ENCODE measurements at places on chromosomes 5 and 9.

DNA sequence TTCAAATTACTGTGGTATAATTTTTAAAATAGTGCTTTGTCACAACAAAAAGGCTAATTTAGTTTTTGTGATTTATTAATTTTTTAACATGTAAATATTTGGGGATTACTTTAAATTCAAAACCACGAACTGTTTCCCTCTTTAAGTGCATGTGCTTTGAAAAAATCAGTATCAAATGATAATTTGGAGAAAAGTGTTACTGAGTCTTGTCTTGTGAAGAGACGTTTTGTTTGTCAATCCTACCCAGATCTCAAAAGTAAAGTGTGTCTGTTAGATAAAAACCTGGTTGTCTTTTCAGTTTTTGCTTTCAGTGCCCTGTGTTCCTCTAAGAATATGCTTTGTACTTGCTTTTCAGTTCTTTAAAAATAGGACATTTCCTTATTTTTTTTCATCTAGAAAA lies 7.7 kb downstream of the ZSWIM6 start:
- DNase-seq = no peak

DNA sequence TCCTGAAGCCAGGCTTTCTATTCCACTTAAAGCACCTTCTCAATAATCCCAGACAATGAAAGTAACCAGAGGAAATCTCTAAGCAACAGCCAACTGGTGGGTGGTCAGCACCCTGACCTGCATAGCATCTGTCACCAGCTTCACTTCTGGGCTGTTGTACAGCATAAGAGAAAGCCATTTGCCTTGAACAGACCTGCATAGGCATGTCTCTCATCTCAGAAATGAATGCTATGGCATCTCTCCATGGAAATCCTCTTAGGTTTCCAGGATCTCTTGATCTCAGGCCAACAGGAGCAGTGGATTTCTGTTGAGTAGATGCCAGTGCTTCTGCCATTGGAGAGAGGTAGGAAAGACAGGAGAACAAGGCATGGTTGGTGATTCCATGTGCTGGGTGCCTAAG lies 213.6 kb downstream of the GRIA1 start:
- no peak for DNase-seq

- no peak for DNase-seq
Measured at GRCh38 chr5:1860949-1861348, 21.8 kb downstream of the IRX4 start.

DNA sequence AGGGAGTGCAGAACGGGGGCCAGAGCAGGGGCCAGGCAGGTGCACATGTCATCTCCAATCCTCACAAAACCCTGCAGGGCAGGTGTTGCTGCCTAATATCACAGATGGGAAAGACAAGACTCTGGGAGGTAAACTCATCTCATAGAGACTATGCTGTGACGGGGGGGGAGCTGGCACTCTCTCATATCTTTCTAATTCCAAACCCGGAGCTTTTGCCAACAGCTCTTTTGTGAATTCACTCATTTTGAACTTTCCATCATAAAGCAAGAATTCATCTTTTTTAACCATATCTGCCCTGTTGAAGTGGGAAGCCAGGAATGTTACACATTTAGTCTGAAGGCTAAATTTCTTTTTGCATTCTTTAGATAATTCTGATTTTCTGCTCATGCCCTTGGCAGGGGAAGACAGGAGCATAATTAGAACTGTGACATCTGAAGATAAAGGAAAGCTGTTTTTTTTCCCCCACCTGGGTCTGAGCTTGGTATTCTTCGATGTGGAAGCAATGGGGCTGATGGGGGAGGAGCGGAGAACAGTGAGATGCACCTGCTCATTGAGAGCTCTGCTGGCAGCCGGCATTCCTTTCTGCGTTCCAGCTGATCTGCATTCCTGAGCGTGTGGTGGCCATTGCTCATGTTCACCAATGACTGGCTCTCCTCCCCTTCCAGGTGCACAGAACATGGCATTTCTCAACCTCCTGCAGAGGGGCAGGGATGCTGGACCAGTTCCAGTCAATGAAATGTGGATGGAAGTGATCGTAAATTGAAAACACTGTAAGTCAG lies 159.2 kb downstream of the NSG2 start:
- DNase-seq = no peak

DNA sequence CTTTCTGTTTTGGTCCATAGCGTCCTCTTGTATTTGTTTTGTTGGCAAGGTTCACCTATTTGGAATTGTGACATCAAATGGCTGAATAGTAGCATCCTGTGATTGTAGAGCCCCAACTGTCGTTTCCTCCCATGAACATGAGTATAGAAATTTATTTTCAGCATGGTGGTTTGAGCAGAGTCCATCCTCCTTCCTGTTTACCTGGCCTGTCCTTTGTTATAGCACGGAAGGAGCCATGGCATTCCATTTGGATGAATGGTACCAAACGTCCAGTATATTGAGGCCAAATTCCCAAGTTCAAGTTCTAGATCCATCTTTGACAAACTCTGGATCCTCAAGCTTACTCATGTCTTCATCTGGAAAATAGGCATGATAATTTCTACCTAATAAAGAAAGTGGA lies 16.8 kb downstream of the RASGRF2 start:
- no peak for DNase-seq

GRCh38 chr9:79757881-79758669 lies 186.3 kb downstream of the TLE4 start:
- DNase-seq = no peak

- no peak for DNase-seq
Measured at GRCh38 chr5:80653502-80653901, 950 bp upstream of the MSH3 start.

DNA sequence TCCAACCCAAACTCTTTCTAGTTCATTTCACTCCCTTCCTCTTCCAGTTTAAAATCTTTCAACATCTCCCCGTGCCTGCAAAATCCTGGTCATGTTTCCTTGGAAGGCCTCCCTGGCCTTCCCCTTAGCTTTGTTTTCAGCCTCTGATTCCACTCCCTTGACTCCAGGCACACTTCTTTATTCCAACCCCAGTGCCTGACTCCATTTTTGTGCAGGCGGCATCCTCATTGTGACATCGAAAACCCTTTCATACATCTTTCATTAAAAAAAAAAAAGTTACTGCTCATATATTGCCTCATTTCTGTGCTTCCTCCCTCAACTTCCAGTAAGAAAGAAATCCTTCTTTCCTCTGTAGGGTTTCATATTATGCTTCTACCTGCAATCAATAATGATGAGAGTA lies 7.1 kb upstream of the TNFSF8 start:
- DNase-seq = no peak

- no peak for DNase-seq
Measured at GRCh38 chr5:93267736-93268135, 313.3 kb downstream of the NR2F1-AS1 start.

DNA sequence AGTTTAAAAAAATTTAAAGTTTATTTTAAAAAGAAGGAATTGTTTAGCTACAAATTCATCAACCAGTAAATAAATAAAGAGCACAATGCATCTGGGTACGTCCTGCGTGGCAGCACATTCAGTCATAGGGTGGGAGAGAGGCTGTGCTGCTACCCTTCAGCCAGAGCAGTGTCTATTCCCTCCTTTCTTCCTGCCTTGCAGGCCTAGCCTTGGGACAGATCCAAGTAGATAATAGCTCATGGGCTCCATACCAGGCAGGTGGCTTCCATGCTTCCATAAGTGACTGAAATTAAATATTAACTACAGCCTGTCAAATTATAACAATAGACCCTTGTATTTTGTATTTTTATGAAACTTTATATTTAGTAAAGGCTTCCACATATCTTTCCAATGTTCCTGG lies 408.3 kb upstream of the RGMB start:
- DNase-seq = no peak

DNA sequence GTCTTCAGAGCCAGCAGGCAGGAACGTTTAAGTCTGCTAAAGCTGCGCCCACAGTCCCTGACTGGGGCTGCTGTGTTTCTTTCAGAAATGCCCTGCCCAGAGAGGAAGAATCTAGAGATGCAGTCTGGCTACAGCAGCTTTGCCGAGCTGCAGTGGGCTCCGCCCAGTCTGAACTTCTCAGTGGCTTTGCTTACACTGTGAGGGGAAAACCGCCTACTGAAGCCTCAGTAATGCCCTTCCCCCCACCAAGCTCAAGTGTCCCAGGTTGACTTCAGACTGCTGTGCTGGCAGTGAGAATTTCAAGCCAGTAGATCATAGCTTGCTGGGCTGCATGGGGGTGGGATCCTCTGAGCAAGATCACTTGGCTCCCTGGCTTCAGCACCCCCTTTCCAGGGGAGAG lies 78.4 kb downstream of the SREK1 start:
- DNase-seq = no peak

DNA sequence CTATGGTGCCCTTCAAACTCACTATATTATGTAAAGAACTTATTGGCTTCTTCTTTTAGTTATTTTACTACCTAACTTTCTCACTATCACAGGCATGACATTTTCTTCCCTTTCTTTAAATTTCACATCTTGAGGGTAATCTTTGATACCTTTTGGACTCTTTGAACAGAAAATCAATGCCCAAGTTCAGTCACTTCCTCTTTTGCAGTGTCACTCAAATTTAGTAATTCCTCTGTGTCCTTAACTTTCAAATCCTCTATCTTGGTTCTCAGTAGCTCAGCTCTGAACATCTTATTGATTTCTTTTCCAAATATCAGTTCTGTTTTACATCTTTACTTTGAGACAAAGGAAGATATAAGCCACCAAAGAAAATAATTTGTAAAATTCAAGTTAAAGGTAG lies 25.5 kb downstream of the CNTLN start:
- no peak for DNase-seq

GRCh38 chr5:179228341-179229121 lies 116.7 kb downstream of the ADAMTS2 start:
- no peak for DNase-seq

DNA sequence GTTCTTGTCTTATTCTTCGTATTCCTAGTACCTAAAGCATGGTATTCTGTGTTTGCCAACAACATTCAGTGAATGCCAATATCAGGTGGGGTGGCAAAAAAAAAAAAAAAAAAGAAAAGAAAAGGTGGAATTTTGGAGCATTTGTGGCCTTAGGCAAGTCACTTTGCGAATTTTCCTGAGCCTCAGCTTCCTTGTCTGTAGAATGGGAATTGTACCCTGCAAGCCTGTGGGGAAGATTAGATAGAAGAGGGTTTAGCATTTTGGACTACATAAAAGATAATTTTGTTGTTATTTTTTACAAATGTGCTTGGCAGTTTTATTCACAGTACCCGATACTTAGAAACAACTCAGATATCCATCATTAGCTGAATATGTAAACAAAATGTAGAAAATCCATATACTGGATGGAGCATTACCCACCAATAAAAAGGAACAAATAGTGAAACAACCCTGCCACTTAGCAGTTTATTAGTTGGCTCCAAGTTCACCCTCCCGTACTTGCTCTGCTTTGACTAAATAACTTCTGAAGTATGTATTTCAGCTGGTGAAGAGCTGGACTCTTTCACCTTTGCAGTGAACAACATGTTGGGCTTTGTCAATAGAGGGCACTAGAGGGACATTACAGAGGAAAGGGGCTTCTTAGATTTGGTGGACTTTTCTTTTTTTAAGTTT lies 13.6 kb downstream of the UBE2D2 start:
- no peak for DNase-seq

DNA sequence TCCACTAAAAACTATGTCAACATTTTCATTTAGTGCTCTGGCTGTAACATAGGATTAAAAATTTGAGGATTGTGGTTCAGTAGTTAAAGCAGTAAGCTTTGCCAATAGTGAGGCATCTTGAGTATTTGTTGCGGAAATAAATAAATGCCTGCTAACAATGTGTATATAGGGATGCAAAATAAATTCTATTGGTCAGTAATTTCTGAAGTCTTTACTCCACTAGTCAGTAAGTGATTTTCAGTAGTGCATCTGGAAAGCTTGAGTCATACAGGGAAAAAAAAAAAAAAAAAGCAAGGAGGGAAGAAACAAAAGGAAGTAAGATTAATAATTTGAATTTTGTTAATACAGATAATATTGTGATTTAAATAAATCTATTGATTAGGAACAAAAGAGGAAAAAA lies 21.0 kb downstream of the NIPBL start:
- DNase-seq = no peak

GRCh38 chr9:109708451-109708945 lies 71.5 kb upstream of the PALM2AKAP2 start:
- DNase-seq = no peak

DNA sequence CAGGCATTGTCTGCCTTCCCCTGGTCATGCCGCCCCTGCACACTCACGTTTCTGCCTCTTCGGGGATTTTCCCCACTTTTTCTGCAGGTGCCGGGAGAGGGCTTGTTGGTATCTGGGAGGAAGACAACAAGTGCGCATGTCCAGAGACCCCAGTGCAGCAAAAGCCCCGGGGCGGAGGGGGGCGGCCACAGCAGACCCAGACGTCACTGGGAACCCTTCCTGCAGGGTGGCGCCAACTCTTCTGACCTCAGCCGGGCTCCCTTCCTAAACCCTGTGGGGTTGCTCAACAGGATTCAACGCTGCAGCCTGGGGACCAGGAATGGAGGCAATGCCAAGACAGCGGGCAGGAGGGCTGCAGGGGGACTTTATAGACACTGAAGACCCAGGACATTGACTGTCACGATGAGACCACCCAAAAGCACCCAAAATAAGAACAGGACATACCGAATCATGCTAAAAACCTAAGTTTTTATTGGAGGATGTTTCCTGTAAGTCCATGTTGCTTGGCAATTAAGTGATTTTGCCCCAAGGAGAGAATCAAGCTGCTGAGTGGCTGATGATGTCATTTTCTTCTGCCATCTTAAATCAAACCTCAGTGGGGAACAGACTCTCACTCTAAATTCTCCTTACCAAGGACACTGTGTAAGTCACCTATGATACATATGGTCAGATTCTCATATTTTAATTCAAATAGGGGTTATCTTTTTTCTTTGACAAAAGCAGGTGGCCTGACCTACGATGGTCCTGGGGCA lies 62.9 kb upstream of the SIMC1 start:
- DNase-seq = no peak

- DNase-seq = no peak
Measured at GRCh38 chr9:88657893-88658292, 122.9 kb downstream of the NXNL2 start.

GRCh38 chr9:129415942-129416651 lies 204.8 kb downstream of the C9orf50 start:
- DNase-seq = no peak

- no peak for DNase-seq
Measured at GRCh38 chr9:8085986-8086385, 286.4 kb upstream of the DMAC1 start.

Data from HuH-7 (cell line).